Calu3 (cell line): ENCODE measurements at places on chromosomes 4 and X. TPM values are rescaled to one million over a fixed set of nuclear protein-coding genes. Genes with fewer than 3 reads are reported as not detected.

ARL13A gene
- total RNA-seq, result not detected in 2 replicates

TKTL2 gene
- total RNA-seq, result 0.15 TPM in 1 of 2 replicates, not detected in the other

CTSO gene
- 7.3 and 9.1 TPM in 2 replicates for total RNA-seq

SSX1 gene
- not detected in 2 replicates for total RNA-seq

CXCL6 gene
- 48.2 and 91.0 TPM in 2 replicates for total RNA-seq

CCNQ gene
- 17.8 and 18.9 TPM in 2 replicates for total RNA-seq

F11 gene
- 0.38 and 0.86 TPM in 2 replicates for total RNA-seq

ZFP42 gene
- not detected in 2 replicates for total RNA-seq

MAGEB2 gene
- not detected in 2 replicates for total RNA-seq

OR13H1 gene
- not detected in 2 replicates for total RNA-seq

- no peak overlapping the region for H3K4me3 ChIP-seq
- DNase-seq, result no peak
- H3K4me1 ChIP-seq, result peaks cover 10% of the 10 kb centered on the region
- no peaks in the 10 kb centered on the region for H3K27me3 ChIP-seq
These were observed 3.3 kb upstream of the HMGB2 start for GRCh38 chr4:173337463-173337862.

DNA sequence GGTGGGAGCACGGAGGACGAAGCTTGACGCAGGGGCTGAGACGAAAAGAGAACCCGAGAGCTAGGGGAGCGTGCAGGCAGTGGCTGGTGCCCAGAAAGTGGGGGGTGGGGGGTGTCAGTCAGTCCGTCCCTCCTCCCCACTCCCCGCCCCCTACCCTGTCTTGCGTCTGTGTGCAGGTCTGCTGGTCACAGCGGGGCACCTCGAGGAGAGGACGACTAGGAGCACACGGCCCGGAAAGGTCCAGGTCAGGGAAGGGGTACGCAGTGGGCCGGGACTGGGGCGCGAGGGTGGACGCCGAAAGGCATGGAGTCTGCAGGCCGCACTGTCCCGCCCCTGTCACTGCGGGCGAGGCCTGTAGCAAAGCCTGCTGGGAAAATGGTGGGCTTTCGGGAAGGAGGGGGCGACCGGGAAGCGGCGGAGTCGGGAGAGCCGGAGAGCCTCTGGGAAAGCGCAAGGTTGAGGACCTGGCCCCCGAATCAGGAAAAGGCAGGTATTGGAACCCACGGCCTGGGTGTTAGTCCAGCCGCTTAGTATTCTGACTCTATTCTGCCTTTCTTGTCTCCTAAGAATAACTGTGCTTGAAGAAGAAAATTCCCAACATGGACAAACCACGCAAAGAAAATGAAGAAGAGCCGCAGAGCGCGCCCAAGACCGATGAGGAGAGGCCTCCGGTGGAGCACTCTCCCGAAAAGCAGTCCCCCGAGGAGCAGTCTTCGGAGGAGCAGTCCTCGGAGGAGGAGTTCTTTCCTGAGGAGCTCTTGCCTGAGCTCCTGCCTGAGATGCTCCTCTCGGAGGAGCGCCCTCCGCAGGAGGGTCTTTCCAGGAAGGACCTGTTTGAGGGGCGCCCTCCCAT, 769 bp downstream of the TCEAL1 start:
- peak; percentile 65 for DNase-seq
- H3K4me3 ChIP-seq, result peak overlapping the region; percentile 97
- no peaks in the 10 kb centered on the region for H3K27me3 ChIP-seq
- H3K4me1 ChIP-seq, result peaks cover 9% of the 10 kb centered on the region
- peaks cover 23% of the 10 kb centered on the region for H3K36me3 ChIP-seq

DNA sequence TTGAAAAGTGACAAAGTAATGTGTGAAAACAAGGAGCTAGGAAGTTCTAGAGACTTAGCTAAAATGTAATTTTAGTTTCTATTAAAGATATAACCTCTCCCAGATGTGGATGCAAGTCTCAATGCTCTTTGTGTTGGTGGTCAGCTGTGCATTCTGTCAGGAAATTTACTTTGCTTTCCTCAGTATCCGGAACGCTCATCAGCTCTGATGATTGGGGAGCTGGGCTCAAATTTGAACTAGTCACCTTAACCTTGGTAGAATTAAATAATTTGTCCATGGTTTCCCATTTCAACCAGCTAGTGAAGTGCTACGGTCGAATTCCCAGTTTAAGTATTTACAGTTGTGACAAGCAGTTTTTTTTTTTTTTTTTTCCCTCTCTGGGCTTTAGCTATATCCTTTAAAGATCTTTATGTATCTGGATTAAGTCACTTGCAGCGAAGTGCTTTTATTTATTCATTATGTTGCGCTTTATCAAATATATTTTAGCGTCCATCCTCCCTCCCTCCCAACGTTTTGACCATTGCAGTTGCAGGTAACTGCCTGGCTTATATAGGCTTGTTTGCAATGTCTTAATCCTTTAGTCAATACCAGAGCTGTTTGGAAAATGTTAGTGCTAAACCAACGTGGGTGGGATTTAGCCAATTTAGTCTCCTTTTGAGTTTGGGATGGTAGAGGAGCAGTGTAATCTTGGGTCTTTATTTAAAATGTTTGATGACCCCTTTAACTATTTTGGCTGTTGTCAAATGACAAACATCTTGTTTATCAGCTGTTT, 2.1 kb downstream of the OGT start:
- peak overlapping the region; percentile 98 for H3K27ac ChIP-seq
- peaks cover 19% of the 10 kb centered on the region for H3K4me1 ChIP-seq
- H3K36me3 ChIP-seq, result peaks cover 70% of the 10 kb centered on the region
- peak overlapping the region; percentile 94 for H3K4me3 ChIP-seq

GRCh38 chr4:185945252-185945651, 123.7 kb upstream of the TLR3 start:
- no peaks in the 10 kb centered on the region for H3K27me3 ChIP-seq
- H3K36me3 ChIP-seq, result no peaks in the 10 kb centered on the region
- H3K4me3 ChIP-seq, result no peak overlapping the region
- no peak for DNase-seq
- H3K4me1 ChIP-seq, result no peaks in the 10 kb centered on the region

DNA sequence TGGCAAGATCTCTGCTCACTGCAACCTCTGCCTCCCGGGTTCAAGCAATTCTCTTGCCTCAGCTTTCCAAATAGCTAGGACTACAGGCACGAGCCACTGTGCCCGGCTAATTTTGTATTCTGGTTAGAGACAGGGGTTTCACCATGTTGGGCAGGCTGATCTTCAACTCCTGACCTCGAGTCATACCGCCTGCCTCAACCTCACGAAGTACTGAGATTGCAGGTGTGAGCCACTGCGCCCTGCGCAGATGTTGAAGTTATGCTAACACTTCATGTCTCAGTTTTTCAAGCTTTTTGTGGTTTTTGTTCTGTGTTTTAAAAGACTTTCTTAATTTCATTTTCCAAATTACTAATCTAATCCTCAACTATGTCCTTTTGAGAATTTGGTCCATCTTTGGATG, 154.4 kb upstream of the TLL1 start:
- DNase-seq, result no peak
- H3K27ac ChIP-seq, result no peak overlapping the region
- no peak overlapping the region for H3K4me3 ChIP-seq
- H3K36me3 ChIP-seq, result no peaks in the 10 kb centered on the region
- no peaks in the 10 kb centered on the region for H3K27me3 ChIP-seq

DNA sequence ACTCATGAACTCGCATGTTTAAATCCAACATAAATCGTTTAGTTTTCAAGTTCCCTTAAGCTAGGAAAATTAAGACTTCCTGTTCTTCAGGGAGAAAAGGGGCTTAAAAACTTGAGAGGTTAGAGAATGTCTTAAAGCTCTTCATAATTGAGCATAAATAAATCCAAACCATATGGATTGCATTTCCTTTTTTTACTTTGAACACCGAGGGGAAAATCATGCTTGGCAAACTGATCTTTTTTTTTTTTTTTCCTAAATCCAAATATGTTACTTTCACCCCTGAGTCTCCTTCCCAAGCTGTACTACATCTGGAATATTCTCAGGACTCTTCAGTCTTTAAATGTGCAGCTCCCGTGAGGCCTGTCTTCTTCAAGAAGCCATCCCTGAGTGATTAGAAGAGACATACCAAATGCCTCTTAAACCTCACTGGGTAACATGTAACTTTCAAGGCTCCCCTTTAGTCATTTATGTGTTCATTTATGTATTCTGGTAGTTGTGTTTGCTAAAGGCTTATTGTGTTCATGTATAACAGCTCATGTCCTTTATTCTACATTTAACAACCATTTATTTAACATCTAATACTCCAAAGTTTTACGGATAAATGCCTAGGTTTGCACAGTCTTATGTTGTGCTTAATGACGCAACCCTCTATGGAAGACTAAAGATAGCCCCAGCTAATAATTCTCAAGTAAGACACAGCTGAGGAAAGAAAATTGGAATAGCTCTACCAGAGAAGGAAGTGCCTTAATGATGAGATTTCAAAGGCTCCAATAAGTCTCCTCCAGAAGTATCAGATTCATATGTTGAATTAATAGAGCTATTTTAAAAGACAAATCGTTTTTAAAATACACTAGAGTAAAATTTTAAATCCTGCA, 107.0 kb downstream of the AGTR2 start:
- H3K36me3 ChIP-seq, result peaks cover 13% of the 10 kb centered on the region
- H3K27me3 ChIP-seq, result no peaks in the 10 kb centered on the region
- no peak for DNase-seq
- H3K4me3 ChIP-seq, result no peak overlapping the region
- peaks cover 35% of the 10 kb centered on the region for H3K4me1 ChIP-seq

GRCh38 chr4:22688236-22688635, 4.5 kb upstream of the GBA3 start:
- DNase-seq, result no peak
- no peaks in the 10 kb centered on the region for H3K36me3 ChIP-seq
- no peak overlapping the region for H3K4me3 ChIP-seq
- no peaks in the 10 kb centered on the region for H3K4me1 ChIP-seq
- no peak overlapping the region for H3K27ac ChIP-seq

DNA sequence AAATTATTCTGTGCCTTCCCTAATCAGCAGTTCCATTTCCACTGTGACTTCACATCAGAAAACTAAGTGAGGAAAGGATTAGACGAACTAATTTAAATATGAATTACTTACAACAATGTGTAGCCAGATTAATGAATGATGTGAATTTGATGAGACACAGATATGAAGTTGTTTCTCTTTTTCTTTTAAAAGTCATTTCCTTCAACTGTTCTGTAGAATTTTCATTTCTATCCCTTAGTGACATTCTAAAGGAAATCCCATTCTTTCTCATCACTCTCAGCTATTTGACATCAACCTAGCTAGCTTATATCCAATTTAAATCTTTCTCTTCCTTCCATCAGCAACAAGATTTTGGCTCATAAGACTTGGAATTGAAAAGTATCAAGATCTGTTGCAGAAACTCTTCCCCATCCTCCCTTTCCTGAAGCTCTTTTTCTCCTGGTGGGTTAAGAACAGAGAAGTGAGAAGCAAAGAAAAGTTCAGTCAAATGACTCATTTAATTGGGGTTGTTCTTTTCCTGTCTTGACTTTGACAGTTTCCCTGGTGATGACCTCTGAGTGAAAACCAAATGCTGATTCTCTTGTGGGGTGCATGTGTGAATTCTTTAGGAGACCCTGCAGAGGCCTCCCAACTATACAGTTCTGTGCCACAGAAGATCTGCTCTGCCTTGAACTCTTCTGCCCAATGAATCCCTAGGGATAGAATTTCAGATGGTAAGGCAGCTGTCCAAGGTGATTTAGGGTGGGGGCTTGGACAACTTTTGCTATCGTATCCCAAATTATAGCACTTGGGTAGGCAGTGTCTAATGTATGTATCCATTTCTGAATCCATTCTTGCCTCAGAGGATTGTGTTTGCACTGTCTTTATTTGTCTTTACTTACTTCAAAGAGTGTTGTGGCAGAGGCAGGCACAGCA, 232.5 kb upstream of the GPRIN3 start:
- H3K36me3 ChIP-seq, result no peaks in the 10 kb centered on the region
- H3K4me1 ChIP-seq, result peaks cover 15% of the 10 kb centered on the region
- no peak for DNase-seq
- no peak overlapping the region for H3K4me3 ChIP-seq
- no peak overlapping the region for H3K27ac ChIP-seq

DNA sequence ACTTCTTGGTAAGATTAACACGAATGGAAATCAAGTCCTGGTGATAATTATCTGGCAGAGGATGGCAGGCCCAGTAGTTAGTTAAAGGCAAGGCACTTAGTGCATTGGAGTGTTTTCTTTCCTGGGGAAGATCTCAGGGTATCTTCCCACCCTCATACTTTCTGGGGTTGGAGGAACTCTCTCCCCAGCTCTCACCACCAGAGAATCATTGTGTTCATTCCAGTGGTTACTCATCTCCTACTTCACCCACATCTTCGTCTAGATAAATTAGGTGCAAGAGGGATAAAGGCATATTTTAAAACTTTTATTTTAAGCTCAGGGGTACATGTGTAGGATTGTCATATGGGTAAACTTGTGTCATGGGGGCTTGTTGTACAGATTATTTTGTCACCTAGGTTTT, 67.5 kb upstream of the SH3RF1 start:
- no peaks in the 10 kb centered on the region for H3K27me3 ChIP-seq
- no peak overlapping the region for H3K27ac ChIP-seq
- DNase-seq, result no peak
- H3K4me1 ChIP-seq, result no peaks in the 10 kb centered on the region
- no peak overlapping the region for H3K4me3 ChIP-seq

GRCh38 chr4:7393601-7394575, 40.8 kb downstream of the PSAPL1 start:
- peaks cover 81% of the 10 kb centered on the region for H3K27me3 ChIP-seq
- H3K4me1 ChIP-seq, result no peaks in the 10 kb centered on the region
- H3K4me3 ChIP-seq, result no peak overlapping the region
- no peak overlapping the region for H3K27ac ChIP-seq
- DNase-seq, result no peak

DNA sequence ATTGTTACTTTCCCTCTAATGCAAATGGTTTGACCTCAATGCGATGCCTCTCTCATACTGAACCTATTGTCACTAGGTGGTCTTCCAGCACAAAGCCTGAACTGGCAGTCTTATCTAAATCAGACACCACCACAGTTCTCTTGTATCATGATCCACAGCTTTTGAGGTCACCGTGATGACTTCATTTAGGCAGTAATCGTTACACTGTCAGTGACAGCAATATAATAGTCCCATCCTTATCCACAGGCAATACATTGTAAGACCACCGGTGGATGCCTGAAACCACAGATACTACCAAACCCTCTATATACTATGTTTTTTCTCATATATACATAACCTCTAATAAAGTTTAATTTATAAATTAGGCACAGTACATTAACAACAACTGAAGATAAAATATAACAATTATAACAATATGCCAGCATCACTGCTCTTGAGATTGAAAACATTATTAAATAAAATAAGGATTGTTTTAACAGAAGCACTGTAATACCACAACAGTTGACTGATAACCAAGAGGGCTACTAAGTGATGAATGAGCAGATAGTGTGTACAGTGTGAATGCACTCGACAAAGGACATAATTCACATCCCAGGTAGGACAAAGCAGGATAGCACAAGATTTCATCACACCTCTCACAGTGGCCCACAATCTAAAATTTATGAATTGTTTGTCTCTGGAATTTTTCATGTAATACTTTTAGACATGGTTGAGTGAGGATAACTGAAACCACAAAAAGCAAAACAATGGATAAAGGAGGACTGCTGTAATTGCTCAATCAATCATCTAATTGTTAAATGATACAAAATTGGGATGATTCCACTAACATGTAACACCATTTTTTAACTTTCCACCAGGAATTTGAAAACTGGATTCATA, 419.4 kb downstream of the CENPC start:
- no peak for DNase-seq
- H3K27ac ChIP-seq, result no peak overlapping the region
- no peaks in the 10 kb centered on the region for H3K36me3 ChIP-seq
- H3K4me3 ChIP-seq, result no peak overlapping the region
- H3K4me1 ChIP-seq, result no peaks in the 10 kb centered on the region
